ENCODE measurements at places on chromosomes 3 and 15.

GRCh38 chr3:3744826-3745225, 54.4 kb upstream of the LRRN1 start:
- no peak for DNase-seq

GRCh38 chr15:79184465-79184892, 93.9 kb upstream of the RASGRF1 start:
- DNase-seq: peak; percentile 41

DNA sequence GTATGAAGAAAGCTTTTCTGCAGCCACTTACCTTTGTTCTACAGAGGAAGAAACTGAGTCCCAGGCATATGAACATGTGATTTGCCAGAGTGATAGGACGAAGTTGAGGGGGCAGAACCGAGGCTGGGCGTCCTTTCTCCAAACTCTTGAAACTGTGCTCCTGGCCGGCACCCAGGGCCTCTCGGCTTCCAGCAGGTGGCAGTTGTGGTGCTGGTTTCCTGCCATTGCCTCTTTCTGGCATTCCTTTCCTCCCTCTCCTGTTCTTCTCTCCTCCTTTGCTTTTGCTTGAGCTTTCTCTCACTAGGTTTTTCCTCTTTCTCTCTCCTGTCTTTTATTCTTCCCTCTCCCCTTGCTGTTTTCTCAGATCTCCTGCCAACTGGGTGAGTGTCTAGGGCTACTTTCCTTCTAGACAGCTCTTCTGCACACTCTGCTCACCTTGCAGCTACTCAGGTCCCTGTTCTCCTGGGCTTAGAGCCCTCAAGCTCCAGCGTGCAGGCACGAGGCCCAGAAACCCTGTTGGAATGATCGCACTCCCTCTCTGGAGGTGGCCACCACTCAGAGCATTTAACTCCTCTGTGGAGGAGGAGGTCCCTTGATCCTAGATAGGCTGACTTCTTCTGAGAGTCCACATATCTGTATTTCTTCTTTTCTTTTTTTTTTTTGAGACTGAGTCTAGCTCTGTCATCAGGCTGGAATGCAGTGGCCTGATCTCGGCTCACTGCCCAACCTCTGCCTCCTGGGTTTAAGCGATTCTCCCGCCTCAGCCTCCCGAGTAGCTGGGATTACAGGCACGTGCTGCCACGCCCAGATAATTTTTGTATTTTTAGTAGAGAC, 26.2 kb downstream of the TRAK1 start:
- no peak for DNase-seq

- no peak for DNase-seq
Measured at GRCh38 chr3:71662568-71662967, 62.6 kb downstream of the EIF4E3 start.

Measured in stimulated activated CD8-positive, alpha-beta memory T cell treated with anti-CD3 and anti-CD28 coated beads, Interleukin-15, amount 100 ng/mL, for 1 hour (primary cell).